ENCODE measurements at places on chromosomes 4 and X. TPM values are rescaled to one million over a fixed set of nuclear protein-coding genes. Genes with fewer than 3 reads are reported as not detected.
A peak's percentile ranks its signal among the peaks of the same experiment; 100 is the strongest.

DNA sequence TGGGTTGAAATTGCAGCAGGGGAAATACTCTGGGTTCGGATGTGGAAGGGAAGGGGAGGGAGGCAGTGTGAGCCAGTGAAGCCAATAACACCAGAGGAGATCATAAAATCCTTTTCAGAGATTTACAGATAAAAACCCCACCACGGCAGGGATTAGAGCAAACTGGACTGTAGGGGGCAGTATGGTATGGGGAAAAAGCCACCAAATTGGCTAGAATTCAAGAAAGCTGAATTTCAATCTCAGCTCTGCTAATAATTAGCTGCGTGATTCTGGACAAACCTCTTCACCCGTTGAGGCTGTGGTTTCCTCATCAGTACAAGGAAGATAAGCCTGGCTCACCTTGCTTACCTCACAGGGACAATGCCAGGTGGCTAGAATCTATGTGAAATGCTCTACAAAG, 108.1 kb downstream of the ATG4A start:
- no peak overlapping the region for H3K27ac ChIP-seq
- H3K27me3 ChIP-seq: peaks cover 17% of the 10 kb centered on the region
- no peak overlapping the region for H3K4me3 ChIP-seq
- H3K36me3 ChIP-seq: no peaks in the 10 kb centered on the region

ARR3 gene
- not detected for total RNA-seq

DNA sequence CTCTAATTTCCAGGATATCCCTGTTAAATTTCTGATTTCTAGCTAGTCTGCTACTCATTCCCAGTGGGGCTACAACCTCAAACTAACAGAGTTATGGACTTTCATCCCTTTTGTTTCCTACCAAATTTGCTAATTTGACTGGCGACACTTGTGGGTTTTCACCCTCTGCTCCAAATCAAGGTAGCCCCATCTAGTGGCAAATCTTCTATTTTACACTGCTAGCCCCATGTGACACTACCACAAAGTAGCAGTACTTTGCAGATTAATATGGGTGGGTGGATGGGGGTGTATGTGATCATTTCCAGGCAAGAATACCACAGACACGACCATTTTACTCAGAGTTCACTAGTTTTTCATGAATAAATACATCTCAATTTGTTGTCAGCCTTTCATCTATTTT, 150.3 kb downstream of the MSL3 start:
- no peaks in the 10 kb centered on the region for H3K27me3 ChIP-seq
- H3K27ac ChIP-seq: no peak overlapping the region
- H3K36me3 ChIP-seq: no peaks in the 10 kb centered on the region
- no peak for DNase-seq
- H3K4me3 ChIP-seq: no peak overlapping the region

GPC3 gene
- total RNA-seq: not detected

GRCh38 chr4:24473309-24473721, 111.0 kb downstream of the DHX15 start:
- DNase-seq: peak; percentile 27
- peaks cover 10% of the 10 kb centered on the region for H3K27me3 ChIP-seq
- no peaks in the 10 kb centered on the region for H3K36me3 ChIP-seq
- H3K4me3 ChIP-seq: peak overlapping the region; percentile 47
- no peaks in the 10 kb centered on the region for H3K4me1 ChIP-seq

DNA sequence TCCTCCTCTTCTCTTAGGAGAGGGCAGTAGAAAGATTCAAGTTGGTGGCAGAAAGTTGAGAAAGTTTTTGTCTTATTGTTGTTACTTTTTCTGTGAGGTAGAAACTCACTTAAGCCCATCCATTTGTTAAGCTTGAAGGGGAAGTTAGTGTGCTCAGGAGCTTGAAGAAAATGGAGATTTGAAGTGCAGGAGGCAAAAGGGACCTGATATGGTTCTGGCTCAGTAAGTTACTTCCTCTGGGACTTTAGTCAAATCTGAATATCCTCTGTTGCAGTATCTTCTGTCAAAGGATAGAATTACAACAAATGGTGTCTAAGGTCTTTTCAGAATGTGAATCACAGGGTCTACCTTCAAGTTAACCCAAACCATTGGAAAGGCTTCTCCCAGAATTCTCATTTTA, 46.2 kb downstream of the CXCL13 start:
- no peaks in the 10 kb centered on the region for H3K27me3 ChIP-seq
- no peak for DNase-seq
- no peak overlapping the region for H3K4me3 ChIP-seq
- no peaks in the 10 kb centered on the region for H3K4me1 ChIP-seq
- H3K36me3 ChIP-seq: no peaks in the 10 kb centered on the region

DNA sequence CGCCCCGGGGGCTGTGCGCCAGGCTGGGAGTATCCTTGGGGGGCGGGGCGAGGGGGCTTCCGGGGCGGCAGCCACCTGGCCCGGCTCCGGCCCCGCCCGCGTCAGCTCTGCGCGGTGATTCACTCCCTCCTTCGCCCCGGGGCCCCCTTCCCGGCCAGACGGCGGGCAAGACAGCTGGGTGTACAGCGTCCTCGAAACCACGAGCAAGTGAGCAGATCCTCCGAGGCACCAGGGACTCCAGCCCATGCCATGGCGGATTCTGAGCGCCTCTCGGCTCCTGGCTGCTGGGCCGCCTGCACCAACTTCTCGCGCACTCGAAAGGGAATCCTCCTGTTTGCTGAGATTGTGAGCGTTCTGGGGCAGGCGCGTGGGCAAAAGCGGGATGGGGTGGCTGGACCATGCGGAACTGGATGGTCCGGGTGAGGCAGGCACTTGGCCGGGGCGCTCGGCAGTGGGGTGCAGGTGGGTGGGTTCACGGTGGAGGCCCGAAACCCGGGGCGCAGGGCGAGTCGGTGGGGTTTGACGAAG, at the start of gene PLP2:
Gene PLP2, plus strand, starts transcription at position 147 of the 528 bp plus-strand sequence. Its CDS starts 103 bp downstream, at position 250.
- H3K4me1 ChIP-seq: peaks cover 8% of the 10 kb centered on the region
- H3K27me3 ChIP-seq: no peaks in the 10 kb centered on the region
- H3K36me3 ChIP-seq: peaks cover 9% of the 10 kb centered on the region

PRKG2 gene
- total RNA-seq: 2.0 TPM

GRCh38 chrX:33784548-33784947, 347.6 kb downstream of the FAM47A start:
- no peak overlapping the region for H3K27ac ChIP-seq
- no peaks in the 10 kb centered on the region for H3K4me1 ChIP-seq
- H3K36me3 ChIP-seq: no peaks in the 10 kb centered on the region
- no peak for DNase-seq

DNA sequence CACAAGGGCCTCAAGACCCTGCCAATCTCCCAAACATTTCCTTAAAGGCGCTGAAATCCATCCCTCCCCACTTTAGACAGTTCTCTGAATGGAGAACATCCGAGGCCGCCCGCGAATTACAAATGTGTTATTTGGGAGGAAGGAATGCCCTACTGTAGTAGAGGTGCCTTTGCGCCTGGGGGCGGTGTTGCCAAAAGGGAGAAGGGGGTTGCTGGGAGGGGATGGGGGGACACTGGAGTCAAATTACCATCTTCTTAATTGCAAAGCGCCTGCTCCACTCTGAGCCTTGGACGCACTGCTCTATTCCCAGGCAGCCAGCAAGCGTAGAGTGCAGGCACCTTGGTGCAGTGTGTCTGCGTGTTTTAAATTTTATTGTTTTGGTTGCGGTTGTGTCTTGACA, 2.7 kb downstream of the TMEM255A start:
- DNase-seq: no peak
- peaks cover 39% of the 10 kb centered on the region for H3K27me3 ChIP-seq
- H3K4me3 ChIP-seq: no peak overlapping the region
- no peak overlapping the region for H3K27ac ChIP-seq
- no peaks in the 10 kb centered on the region for H3K36me3 ChIP-seq
- no peaks in the 10 kb centered on the region for H3K4me1 ChIP-seq

- no peaks in the 10 kb centered on the region for H3K36me3 ChIP-seq
- DNase-seq: peak; percentile 35
- H3K27ac ChIP-seq: no peak overlapping the region
- H3K4me1 ChIP-seq: peaks cover 3% of the 10 kb centered on the region
- H3K4me3 ChIP-seq: no peak overlapping the region
These were observed 36.8 kb upstream of the REST start for GRCh38 chr4:56870946-56871345.

GRCh38 chrX:9184211-9184610, 150.3 kb upstream of the FAM9B start:
- no peaks in the 10 kb centered on the region for H3K27me3 ChIP-seq
- no peak overlapping the region for H3K27ac ChIP-seq
- H3K4me3 ChIP-seq: no peak overlapping the region

DNA sequence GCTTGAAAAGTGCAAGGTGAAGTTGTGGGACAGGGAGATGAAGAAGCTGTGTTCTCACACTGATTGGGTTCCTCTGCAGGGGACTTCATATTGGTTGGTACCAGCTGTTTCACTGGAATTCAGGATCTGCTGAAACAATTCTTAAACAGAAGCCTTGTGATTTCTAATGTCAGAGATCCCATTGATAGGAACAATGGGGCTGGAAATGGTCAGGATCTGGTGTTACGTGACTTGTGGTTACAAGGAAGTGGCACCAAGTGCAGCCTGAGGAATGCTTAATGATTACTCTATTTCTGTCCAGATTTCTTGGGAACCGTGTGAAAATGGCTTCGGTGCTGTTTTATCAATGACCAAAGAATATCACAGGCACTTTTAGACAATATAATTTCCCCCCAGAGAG, 68.1 kb downstream of the MOSPD2 start:
- H3K4me3 ChIP-seq: no peak overlapping the region
- H3K36me3 ChIP-seq: no peaks in the 10 kb centered on the region

Measured in IMR-90 (cell line).